ENCODE measurements at places on chromosomes 16 and 17.

DNA sequence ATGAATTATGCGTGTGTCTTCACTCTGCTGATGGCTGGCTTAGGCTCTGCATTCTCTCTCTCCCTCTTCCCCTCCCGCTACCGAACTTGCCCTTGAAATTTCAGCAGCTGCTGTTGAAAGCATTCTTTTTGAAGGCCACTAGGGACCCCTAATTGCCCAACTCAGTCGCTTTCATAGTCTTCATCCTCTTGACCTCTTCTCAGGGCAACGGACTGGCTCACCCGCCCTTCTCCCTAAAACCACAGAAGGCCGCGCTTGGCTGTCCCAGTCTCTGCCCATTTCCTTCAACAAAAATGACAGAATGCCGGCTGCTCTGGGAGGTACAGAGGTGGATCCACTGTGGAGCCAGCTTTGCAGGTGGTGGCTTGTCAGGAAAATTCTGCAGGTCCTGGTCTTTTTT, 21.0 kb upstream of the FMNL1 start:
- DNase-seq = no peak

DNA sequence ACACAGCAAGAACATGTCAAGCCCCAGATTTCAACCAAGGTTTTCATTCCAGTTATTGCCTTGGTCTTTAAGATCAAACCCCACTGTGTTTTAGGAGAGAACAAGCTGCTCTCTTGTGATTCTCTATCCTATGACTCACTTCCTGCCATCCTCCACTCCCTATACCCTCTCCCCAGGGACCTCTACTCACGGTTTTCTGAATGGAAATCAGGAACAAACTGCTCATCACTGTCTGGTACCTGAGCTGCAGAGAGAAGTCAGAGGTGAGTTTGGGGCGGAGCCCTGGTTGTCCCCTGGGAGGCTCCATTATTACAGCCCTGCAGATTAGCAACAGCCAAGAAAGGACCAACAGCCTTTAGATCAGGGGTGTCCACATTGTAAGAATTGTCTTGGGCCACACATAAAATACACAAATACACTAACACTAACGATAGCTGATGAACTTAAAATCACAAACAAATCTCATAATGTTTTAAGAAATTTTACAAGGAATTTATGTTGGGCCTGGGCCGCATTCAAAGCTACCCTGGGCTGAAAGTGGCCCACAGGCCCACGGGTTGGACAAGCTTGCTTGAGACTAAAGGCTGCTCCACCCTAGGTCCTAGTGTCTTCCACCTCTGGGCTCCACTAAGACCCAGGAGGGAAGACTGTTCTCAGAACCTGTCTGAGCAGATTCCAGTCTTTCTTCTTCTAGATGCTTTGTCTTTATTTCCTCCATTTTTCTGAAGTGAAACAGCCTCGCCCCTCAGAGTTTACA, 9.7 kb downstream of the ETV4 start:
- peak; percentile 18 for DNase-seq

DNA sequence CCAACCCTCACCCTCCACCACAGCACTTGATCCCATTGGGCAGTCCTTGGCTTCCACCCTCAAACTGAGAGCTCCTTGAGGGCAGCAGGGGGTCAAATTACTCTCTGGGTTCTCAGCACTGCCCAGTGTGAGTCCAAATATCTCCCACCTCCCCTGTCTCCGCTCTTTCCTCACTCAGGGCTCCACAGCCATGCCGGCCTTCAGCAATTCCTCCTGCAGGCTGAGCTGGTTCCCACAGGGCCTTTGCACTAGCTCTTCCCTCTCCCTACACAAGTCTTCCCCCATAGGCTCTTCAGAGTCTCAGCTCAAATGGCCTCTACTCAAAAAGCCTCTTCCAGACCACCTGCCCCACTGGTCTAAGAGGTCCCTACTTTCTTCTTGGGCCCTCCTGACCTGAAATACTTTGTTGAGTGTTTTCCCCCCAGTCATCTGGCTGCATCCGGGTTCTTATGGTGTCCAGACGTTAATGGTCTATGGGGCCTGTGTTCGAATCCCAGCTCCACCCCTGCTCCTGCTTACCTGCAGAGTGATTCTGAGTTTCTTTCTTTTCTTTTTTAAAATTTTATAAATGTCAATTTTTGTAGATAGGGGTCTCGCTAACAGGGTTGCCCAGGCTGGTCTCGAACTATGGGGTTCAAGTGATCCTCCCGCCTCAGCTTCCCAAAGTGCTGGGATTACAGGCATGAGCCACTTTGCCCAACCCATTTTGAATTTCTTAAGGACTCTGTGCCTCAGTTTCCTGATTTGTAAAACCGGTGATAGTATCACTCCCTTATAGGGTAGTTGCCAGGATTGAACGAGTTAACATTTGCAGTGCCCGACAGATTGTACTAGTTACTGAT, 973 bp upstream of the IL4R start:
- no peak for DNase-seq

DNA sequence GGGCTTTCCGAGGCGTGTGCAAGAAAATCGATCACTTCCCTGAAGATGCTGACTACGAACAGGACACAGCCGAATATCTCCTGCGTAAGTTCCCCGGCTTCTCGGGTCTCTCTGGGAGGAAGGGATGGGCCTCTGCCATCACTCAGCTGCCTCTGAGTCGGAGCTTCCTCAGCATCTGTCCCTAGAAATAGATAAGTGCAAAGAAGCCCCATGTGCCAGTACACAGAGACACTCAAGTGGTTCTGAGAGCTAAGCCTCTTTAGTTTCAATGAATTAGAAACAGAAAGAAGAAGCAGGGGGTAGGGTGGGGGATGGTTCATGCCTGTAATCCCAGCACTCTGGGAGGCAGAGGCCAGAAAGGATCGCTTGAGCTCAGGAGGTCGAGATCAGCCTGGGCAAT, 90.6 kb downstream of the CACNG3 start:
- no peak for DNase-seq

- no peak for DNase-seq
These were observed 64.8 kb downstream of the GNA13 start for GRCh38 chr17:64991726-64992125.

DNA sequence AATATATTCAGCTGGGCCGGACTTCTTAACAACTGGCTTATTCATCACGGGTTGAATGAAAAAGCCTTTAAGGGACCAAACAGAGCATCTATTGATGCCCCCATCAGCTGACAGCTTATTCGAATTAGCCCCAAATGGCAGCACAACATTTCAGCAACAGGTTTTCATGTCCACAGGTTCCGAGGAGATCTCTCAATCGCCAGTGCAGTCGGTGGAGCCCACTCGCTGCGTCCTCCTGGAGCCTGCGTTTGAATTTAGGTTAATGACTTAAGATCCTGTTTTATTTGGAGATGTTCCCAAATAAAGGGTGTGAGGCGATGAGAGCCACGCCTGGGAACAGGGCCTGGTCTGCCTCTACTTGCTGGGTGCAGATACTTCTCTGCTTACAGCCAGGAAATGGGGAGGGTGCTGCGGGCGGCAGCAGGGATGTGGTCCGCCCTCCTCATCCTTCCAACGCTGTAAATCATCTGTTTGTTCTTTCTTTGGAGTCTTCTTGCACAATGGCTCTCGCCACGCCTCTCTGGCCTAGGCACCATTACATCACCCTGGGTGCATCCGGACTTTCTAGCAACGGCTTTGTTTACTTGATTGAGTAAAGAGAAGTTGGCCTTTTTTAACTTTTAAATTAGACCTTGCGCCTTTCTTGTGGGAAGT, 22.6 kb downstream of the NDE1 start:
- DNase-seq = no peak

DNA sequence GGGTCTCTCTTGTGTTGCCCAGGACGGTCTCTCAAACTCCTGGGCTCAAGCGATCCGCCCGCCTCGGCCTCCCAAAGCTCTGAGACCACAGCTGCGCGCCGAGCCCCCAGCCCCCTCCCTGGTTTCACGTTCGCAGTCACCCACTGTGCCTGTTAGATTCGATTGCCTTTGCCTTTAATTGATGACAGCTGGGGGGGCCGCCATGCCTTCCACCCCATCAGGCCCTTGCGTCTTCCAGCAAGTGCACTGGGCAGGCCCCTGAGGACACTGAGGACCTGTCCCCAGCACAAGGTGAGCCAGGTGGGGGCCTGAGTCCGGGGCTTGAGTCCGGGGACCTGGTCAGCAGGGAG, 3.3 kb downstream of the IGFALS start:
- DNase-seq = no peak

DNA sequence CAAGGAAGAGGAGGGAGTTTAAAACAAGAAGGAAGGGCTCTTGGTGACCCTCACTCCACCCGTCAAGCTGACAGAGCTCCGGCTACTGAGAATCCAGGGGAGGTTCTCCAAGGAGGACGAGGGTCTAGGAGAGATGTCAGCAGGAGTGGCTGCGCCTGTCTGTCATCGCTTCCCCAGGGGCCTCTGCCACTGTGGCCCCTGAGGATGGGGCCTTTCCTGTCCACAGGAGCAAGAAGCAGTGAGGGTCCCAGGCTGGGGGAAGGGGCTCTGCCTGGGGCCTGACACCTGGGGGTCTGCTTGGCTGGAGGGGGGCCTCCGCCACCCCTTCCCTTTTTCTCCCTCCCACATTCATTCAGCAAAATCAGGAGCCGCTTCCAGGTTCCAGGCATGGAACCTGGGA, 66.5 kb upstream of the TNRC6C start:
- DNase-seq = no peak

DNA sequence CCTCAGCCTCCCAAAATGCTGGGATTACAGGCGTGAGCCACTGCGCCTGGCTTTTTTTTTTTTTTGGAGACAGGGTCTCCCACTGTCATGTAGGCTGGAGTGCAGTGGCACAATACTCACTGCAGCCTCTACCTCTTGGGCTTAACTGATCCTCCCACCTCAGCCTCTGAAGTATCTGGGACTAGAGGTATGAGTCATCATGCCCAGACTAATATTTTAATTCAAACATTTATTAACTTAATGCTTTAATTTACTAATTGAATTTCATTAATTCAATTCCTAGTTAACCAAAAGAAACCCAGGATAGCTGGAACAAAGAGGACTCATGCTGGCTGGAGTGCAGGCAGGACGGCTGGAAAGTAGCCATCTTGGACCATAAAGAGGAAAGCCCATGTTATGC, 14.0 kb upstream of the KPNB1 start:
- no peak for DNase-seq

DNA sequence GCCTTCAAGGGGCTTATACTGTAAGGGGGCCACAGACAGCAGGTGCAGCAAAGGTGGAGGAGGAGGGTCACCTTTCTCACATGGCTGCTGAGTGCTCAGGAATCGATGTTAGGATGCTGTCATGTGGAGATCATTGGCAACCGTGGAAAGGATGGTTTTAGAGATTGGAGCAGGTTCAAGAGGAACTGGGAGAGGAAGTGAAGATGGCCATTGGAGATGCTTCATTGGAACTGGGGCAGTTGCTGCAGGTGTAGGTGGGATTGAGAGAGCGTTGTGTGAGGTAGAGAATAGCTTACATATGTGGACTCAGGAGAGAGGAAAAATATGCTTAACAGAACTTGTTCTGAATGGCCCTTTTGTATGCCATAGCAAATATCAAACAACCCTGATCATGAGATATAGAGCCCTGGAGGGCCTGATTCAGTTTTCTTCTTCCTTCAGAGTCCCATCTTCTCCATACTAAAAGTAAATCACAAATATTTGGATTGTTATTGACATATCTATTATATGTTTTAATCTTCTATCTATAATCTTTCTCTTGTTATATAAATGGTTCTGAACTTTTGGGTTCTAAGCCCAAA, 40.8 kb downstream of the LDHD start:
- DNase-seq = no peak

- DNase-seq = no peak
These were observed 11.3 kb upstream of the PECAM1 start for GRCh38 chr17:64401941-64402340.

DNA sequence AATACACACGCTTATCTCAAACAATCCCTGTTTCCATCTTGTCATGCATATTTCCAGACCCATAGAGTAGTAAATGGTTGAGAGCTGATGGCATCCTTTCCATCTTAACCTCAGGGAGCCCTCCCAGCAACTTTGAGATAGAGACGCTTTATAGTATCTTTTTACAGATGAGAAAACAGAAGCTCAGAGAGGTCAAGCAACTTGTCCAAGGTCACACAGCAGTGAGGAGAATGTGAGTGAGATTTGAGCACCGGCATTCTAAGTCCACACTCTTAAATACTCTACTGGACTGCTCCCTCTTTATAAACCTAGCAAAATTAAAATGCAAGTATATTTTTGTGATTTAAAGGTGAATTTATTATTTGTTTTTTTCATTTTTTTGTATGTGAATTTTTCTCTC, 19.9 kb upstream of the KCNG4 start:
- DNase-seq = no peak

- no peak for DNase-seq
These were observed 89.0 kb upstream of the LHX1 start for GRCh38 chr17:36848008-36848902.

DNA sequence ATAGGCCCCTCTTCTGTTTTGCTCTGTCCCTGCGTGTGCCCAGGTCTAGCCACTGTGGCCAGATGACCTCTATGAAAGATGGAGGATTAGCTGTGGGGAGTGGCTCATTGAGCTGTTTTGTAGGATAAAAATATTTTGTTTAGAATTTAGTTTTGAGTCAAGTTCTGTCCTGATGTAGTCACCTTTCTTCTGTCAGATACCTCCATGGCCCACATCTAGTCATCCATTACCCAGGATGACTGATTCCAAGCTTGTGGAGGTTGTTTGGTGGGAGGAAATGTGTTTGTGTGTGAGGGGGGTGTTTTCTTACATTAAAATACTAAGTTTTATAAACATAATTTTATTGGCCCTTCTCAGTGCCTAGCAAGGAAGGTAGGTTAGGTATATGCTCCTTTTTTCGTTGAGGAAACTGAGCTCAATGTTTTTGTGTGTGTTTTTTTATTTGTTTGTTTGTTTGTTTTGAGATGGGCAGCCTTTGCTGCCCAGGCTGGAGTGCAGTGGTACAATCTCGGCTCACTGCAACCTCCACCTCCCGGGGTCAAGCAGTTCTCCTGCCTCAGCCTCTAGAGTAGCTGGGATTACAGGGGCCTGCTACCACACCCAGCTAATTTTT, 16.3 kb downstream of the SNX11 start:
- DNase-seq = no peak

DNA sequence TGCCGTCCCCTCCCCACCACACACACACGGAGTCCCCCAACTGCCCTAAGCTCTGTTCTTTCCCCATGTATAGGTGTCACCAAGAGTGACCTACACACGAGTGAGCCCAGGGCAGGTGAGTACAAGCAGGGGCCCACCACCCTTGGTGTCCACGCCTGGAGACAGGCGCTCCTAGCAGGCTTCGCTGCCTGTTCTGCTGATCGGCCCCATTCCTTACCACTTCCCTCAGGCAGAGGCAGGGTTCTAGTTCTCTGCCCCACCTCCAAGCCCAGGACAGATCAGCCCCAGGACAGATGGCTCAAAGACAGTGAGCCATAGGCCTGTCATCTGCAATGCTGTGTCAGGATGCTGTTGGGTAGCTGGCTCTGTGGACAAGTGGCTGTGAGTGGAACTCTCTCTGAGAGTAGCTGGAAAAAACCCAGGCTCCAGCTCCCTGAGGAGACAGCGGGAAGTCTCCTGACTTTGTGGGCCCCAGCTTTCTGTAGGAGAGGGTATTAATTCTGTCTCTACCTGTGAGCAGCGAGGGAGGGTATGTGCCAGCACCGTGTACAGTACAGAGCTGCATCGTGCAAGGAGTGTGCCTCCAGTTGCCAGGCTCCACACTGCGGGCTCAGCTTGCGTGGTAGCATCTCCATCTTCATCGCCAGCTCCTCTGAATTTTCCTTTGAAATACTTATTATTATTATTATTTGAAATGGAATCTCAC, 897 bp downstream of the TP53I13 start:
- DNase-seq = peak; percentile 0
